ENCODE measurements at places on chromosomes 13 and 19.

DNA sequence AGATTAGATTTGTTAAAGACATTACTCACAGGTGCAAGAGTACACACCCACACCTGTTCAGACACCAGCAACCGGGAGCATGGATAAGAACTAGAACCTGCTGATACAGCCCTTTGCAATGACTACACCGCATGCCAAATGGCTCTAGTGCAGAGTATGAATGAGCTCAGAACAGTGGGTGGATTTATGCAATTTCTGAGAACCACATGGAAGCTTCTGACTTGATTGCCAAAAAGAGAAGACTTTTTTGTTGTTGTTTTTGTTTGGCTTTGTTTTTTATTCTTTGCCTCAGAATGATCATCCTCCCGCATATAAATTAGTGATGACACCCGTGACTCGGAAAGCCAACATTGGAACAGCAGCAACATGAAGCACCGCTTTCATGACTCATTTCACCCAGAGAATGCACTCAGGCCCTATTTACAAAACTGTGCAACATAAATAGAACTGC, 77.4 kb upstream of the LRCH1 start:
- no peak for DNase-seq

GRCh38 chr13:41763782-41764181, 197.1 kb downstream of the VWA8 start:
- no peak for DNase-seq

DNA sequence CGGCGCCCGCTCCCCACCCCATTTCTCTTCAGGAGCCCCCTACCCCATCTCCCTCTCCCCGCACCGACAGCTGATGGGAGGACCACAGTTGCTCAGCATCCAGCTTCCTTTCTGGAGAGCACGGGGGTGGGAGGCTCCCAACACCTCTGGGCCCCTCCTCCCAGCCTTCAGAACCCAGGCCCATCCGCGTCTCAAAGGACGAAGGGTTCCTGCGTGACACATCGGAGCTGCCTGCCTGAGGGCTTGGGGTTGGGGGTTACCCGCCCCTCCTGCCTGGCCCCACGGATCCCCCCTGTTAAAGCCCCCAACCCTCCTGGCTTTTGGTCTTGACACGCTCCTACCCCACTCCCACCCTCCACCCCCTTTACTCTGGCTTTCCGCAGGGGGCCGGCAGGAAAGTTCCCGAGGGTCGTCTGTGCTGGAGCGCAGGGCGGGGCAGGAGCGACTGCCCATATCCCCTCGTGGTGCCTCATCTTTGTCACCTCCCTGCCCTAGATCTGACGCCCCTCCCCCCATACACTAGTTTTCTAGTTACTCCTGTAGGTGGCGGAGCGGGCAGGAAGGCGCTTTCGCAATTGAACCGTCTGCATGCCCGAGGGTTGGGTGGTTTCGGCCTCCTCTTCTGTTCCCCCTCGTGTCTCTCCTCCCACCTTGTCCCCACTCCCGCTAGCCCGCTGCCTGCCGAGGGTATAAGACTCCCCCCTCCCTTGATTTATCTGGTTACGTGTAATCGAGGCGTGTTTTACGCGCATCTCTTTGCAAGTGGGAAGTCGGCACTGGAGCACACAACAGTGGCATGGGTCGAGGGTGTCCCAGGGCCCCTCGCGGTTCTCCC, 924 bp downstream of the TRAPPC5 start:
- peak; percentile 75 for DNase-seq

DNA sequence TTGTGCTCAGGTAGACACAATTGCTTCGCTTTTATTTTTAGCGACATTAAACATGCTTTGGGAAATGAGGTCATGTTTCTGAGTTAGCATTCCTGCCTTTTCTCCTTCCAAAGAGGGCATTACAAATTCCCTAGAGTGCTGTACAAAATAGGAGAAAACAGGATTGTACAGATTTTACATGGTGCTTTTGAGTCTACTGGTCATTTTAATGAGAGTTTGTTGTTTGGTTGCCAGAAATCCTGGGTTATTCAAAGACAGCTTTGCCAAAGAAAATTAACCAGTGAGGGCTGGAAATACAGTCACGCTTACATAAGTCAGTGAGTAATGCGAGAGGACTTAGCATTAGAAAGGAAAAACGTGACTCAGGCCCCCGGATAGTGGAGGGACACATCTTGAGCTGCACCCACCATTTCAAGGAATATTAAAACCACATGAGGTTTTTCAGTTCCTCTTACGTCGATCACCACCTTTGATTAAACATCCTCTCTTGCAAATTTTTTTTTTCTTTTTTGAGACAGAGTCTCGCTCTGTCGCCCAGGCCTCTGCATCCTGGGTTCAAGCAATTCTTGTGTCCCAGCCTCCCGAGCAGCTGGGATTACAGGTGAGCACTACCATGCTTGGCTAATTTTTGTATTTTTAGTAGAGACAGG, 55.4 kb downstream of the SACS start:
- peak; percentile 33 for DNase-seq

DNA sequence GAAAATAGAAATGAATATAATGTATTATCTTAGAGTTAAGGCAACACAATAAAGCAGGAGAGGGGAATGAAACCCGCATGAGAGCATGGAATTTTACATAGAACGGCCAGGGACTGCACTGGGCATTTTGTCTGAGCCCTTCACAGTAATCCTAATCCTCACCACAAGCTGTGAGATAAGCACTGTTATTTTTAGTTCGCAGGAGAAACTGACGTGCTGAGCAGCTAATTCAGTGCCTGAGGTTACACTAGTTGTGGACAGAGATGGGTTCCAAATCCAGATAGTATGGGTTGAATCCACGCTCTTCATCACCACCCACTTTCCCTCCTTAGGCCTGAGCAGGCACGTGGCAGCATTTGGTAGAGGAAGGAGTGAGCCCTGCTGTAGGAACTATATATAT, 24.8 kb upstream of the ZNF527 start:
- DNase-seq, result no peak

GRCh38 chr19:46892252-46893179, 31.7 kb downstream of the ARHGAP35 start:
- no peak for DNase-seq

- DNase-seq, result no peak
These were observed 23.3 kb upstream of the CACTIN start for GRCh38 chr19:3649888-3650287.

DNA sequence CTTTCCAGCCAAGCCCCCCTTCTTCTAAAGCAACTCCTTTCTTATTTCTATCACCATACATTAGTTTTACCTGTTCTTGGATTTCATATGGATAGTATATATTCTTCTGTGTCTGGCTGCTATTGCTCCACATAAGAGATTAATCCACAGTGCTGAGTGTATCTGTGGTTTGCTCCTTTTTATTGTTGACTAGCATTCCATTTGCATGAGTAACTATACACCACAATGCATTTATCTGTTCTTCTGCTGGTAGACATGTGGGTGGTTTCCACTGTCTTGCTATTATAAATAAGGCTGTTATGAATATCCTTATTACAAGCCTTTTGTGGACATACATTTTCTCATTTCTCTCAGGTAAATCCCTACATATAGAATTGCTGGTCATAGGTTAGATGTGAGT, 138.2 kb downstream of the SLC7A1 start:
- DNase-seq, result no peak

GRCh38 chr19:10935371-10936059, 6.9 kb downstream of the TIMM29 start:
- no peak for DNase-seq

DNA sequence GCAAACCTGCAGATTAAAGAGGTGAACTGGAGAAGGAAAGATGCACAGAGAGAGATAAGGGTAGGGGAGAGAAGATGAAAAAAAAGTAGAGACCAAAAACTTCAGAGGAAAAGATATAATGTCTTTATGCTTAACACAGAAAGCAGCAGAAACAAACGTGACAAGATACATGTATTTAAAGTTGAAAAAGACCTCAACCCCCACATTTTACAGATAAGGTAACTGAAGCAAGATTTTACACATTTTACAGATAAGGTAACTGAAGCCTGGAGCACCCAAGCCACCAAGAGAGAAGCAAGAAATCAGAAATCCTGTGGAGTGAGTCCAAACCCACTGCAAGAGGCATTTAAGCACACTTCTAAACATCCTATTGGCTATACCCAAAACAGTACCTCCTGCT, 185.3 kb downstream of the TBC1D4 start:
- no peak for DNase-seq

DNA sequence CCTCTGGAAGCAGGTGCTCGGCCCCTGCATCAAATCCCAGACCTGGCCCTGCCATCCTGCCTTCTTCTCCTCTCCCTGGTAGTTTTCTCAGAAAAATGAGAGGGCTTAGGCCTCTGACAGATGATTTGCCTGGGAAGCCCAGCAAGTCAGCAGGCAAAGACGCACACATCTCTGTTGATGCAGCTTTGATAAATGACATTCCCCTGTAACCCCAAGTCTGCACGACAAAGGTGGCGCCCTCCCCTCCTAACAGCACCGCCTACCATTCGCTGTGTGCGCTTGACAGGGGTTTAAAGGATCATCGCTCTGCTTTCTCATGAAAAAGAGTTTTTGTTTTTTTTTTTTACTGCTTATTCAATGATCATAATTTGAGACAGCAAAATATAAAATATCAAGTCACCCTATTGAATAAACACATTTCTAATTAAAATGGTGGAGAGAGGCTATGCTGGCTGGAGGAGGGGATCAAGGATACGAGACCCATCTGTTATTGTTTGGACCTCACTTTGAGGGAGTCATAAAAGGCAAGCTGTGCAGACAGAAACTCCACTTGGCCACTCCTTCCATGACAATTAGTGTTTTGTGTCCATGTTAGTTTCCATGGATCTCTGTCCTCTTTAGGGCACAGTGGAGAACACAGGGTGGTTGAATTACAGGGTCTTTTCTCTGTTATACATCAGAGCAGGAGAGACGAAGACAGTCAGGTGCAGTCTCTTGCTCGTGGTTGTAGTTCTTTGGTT, 126.1 kb downstream of the FGF9 start:
- DNase-seq, result no peak

GRCh38 chr13:46041419-46041839, 11.1 kb downstream of the ZC3H13 start:
- DNase-seq, result no peak

DNA sequence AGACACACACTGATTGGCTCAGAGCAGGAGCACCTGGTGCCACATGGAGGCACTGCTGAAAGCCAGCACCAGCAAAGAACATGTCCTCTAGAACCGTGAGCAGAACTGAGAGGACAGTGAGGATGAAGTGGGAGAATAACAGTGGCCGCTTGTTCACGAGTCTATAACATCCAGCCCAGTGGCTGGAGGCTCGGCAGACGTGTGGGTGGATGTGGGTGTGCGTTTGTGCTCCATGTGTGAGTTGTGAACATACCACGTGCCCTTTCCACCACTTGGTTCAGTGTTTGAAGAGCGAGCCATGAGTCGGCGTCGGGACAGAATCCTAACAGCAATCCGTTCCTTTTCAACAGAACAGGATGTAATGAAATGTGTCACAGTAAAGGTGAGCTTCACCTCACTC, 113.0 kb downstream of the SOX1 start:
- DNase-seq, result no peak

GRCh38 chr19:45514376-45515051, 7.2 kb downstream of the VASP start:
- no peak for DNase-seq

- DNase-seq, result no peak
These were observed 431.7 kb downstream of the EFNB2 start for GRCh38 chr13:106103779-106104178.

DNA sequence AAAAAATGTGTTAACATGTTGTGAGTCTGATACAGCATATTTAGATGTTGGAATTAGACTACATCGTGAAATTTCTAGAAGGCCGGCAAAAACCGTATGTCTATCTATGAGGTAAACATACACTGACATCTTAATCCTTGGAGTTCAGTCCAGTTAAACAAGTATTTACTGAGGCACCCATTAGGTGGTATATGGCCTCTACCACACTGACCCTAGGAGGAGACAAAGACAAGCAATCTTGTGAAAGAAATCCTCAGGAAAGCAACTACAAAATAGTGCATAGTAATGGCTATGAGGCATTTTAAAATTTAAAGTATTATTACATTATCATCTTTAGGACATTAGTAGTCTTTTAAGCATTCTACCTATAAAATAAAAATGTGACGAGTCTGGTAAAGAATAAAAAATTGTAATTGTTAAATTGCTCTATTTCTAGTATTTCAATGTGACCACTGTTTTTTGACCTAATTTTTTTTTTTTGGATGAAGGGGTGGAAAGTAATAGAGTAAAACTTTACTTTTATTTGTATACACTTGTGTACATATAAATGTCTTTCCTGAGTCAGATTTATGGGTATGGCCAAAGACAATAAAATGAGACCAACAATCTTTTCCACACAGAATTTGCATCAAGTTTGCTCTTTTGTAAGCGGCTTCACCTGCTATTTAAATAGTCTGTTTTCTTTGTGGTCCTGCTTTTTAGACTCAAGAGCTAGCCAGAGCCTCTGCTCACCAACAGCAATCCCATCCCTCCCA, 50.5 kb downstream of the KATNAL1 start:
- DNase-seq, result no peak

- no peak for DNase-seq
These were observed 3.5 kb downstream of the GRTP1 start for GRCh38 chr13:113360446-113360845.

GRCh38 chr19:20171285-20171684, 4.3 kb downstream of the ZNF486 start:
- DNase-seq, result no peak

- no peak for DNase-seq
These were observed 4.8 kb downstream of the TJP3 start for GRCh38 chr19:3712663-3713611.

- DNase-seq, result no peak
These were observed 260.4 kb downstream of the SLITRK1 start for GRCh38 chr13:83621765-83622421.

DNA sequence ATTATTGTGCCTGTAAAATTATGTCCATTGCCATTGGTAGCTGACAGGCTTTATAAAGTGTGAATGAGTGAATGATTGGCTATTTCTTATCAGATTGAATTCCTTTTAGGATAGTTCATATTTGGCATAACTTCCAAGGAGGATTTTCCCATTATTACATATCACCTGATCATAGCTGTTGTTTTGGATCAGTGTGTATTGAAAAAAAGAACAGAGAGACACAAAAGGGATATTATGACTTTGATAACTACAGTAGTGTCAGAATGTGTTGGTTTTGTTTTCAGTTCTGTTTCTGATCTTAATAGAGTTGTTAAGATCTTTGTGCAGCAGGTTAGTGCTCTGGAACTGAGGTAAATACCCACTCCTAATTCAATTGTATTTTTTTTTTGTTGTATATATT, 103.8 kb downstream of the LRCH1 start:
- no peak for DNase-seq

DNA sequence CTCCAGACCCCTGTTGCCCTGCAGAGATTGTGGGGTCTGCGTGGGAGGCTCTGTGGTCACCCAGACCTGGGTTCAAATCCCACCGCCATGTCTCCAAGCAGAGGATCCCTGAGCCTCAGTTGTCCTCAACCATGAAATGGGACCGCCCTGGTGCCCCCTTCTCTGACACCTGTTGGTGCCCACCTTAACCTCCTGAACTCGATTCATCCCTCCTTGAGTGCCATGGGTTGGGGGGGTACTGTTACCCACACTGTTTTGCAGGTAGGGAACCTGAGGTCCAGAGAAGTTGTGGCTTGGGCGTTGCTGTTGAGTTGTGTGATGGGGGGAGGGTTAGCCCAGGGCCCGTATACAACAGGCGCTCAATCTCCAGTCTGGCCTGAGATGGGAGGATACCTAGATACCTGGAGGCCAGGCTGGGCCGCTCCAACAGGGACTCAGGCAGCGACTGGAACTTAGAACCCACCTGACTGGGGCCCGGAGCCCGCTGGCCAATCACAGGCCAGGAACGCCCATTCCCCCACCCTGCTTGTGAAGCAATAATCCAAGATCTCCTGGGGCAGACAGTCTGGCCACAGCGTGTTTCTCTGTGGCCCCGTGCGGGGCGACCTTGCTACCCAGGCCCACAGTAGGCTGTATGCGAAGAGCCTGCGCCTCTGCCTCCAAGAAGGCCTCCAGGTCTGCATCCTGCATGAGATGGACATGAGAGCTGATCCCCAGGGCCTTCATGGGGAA, 2.8 kb downstream of the ARID3A start:
- DNase-seq, result no peak

Measured in effector memory CD4-positive, alpha-beta T cell (primary cell).